ENCODE measurements at places on chromosomes 3 and 15.

- no peak for DNase-seq
Observed at GRCh38 chr3:122960652-122961051, 66.9 kb downstream of the SEMA5B start.

GRCh38 chr3:170614214-170614966 is 28.5 kb upstream of the SLC7A14 start:
- DNase-seq, result no peak

DNA sequence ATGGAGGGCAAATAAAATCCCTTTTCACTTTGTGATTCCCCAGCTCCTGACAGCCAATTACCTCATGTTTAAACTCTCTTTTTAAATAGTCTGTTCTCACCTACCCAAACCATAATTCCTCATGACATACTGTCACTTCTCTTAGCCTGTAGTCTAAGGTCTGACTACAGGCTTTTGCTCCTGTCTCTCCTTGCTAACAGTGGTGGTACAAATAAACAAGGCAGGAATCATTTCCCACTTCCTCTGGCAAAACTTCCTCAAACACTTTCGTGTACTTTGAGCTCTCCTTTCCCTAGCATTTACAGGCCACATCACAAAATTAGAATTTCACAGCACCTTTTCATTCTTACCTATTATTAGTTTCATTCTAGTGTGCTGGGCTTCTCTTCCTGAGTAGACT is 51.8 kb downstream of the ATP8B4 start:
- DNase-seq, result no peak

GRCh38 chr15:67150023-67150860 is 84.8 kb downstream of the SMAD3 start:
- DNase-seq, result no peak

DNA sequence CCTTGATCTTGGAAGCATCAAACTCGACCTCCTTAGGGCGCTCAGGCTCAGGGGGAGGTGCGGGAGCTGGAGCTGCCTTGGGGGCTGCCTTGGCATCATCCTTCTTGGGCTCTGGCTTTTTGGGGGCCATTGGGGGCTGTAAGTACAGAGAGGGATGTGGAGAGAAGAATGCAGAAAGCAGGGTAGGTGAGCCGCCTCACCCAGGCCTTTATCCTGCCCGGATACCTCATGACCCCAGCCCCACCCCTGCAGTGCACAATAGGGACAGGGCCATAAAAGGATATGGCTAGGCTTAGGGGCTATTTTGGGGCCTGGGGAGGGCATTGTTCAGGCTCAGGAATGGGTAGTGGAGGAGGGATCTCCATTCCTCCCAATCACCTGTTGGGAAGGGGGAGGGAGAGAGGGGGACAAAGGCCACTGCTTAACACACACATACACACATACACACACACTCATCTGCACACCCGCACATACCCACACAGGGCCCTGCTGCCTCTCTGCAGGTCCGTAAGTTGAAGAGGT is at the start of gene MYL3:
Gene MYL3 (minus strand): TSS at position 184 of the 522 bp plus-strand sequence. CDS start 54 bp downstream, at position 130.
- no peak for DNase-seq

GRCh38 chr3:135159681-135160247 is 364.7 kb downstream of the EPHB1 start:
- DNase-seq, result no peak

GRCh38 chr3:136708333-136708985 is 43.7 kb downstream of the STAG1 start:
- no peak for DNase-seq

GRCh38 chr3:172586436-172586835 is 63.2 kb upstream of the TNFSF10 start:
- no peak for DNase-seq

- DNase-seq, result no peak
Observed at GRCh38 chr15:45776772-45777171, 141.9 kb downstream of the SQOR start.

- DNase-seq, result no peak
Observed at GRCh38 chr15:45572617-45573016, 14.6 kb upstream of the BLOC1S6 start.

DNA sequence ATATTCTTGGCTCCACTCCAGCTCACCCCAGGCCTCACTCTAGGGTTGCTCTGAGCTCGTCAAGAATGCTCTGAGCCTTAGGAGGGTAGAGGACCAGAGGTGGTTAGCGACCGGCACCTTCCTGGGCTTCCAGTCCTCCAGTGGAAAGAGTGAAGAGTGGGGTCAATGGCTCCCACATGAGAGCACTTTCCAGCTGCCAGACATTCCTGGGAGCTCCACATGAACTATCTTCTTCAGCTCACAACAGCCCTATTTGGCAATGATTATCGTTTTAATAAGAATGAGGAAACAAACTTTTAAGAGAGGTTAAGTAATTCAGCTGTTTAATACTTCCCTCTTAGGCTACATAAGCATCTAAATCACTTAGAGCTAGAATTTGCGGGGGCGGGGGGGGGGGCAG is 139.3 kb downstream of the STT3B start:
- no peak for DNase-seq

DNA sequence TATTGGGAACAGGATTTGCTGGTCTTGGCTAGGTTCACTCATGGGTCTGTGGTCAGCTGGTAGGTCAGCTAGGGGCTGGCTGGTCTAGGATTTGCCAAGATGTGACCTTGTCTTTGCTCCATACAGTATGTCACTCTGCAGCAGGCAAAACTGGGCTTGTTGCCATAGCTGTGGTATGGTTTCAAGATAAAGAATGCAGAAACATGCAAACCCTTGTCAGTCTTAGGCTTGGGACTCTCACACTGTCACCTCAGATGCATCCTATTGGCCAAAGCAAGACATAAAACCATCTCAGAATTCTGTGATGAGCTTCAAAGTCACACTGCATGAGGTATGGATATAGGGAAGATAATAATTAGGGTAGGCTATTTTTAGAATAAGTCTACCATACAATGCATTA is 66.6 kb upstream of the TBC1D5 start:
- no peak for DNase-seq

GRCh38 chr3:5731100-5731499 is 543.6 kb downstream of the EDEM1 start:
- DNase-seq, result no peak

DNA sequence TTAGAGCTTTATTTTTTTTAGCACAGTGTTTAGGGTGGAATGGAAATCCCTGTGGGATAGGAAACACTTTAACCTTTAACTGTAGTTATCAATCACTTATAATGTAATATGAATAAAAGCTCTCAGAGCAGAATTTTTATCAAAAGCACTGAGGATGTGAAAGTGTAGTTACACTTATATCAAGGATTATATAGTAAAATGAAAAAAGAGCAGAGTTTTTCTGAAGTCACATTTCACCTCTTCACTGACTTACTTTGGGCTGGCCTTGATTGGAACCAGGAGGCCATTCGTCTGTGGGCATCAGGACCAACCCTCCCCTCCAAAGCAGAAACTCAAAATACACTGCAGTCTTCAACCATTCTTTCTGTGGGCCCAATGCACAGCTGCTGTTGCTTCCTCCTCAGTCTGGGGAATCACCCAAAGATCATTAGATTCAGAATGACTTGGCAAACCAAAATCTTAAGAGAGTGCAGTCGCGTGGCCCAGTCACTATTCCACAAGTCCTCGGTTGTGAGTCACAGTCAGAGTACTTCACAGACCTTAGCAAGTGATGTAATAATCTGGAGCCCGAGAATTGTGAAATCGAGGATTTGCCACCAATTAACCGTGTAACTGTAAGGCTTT is 132.6 kb upstream of the COL8A1 start:
- no peak for DNase-seq

DNA sequence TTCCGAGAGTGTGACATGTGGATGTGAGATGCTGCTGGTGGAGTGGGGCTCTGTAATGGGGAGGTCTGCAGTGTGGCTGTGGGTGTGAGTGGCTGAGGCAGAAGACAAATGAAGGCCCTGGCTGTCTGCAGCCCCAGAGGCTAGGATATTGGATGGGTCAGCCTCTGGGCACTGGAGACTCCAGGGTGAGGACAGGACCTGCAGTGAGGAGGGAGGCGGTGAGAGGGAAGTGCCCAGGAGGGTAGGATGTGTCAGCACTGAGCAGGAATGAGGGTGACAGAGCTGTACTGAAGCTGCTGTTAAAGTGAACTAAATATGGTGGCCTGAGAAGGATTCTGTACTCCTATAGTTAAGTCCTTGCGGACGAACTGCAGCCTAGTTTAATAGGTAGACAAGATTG is 27.3 kb upstream of the PXYLP1 start:
- no peak for DNase-seq

DNA sequence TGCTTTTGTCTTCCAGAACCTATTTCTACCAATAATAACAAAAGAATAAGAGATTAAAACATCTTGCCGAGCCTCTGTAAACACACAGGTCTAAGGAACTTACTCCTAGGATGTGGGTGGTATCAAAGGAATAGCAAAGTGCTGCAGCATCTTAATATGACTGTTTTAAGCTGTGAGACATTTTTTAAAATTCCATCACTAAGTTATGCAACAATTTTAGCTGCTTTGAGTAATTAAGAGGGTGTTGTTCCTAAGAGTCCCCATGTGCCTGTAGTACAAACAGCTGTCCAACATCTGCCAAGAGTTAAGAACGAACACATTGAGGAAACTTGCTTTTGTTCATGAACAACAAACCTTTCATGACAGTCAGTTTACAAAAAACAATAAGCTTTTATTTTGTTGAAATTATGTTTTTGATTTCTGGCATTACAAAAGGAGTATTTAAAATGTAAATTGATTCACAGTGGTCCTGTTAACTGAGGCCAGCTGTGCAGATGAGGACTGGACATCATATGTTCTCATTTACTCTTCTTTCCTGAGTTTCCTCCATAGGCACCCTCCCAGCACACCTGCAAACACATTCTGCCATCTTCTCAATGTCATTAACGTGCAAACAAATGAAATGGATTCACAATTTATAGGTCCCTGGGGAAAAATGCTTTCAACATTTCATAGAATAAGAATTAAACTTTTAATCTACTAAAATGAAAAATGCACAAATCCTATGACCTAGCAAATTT is 337.3 kb upstream of the ARHGEF26 start:
- no peak for DNase-seq

DNA sequence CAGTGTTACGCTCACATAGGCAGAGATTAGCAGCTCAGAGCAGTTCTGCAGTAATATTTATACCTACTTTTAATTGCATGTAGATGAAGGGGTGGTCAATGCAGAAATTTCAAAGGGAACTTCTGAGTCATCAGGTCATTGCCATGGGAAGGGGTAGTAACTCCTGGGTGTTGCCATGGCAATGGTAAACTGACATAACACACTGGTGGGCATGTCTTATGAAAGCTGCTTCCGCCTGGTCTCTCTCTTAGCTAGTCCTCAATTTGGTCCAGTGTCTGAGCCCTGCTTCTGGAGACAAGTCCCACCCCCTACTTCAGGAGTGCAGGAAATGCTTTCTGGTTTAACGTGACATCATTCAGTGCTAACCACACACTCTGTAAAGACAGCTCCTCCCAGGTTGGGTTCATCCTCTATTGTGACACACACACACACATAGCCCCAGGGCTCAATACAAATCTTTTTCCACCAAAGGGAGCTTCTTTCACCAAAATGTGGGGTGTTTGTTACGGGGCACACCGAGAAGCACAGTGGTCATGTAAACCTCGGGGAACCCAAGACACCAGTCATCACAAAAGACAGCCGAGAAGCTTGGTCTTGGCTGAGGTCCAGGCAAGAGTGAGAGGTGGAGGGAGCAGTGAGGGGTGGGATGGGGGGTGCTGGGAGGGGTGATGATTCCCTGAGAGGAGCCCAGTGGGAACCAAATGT is 74.5 kb downstream of the TLE3 start:
- no peak for DNase-seq

DNA sequence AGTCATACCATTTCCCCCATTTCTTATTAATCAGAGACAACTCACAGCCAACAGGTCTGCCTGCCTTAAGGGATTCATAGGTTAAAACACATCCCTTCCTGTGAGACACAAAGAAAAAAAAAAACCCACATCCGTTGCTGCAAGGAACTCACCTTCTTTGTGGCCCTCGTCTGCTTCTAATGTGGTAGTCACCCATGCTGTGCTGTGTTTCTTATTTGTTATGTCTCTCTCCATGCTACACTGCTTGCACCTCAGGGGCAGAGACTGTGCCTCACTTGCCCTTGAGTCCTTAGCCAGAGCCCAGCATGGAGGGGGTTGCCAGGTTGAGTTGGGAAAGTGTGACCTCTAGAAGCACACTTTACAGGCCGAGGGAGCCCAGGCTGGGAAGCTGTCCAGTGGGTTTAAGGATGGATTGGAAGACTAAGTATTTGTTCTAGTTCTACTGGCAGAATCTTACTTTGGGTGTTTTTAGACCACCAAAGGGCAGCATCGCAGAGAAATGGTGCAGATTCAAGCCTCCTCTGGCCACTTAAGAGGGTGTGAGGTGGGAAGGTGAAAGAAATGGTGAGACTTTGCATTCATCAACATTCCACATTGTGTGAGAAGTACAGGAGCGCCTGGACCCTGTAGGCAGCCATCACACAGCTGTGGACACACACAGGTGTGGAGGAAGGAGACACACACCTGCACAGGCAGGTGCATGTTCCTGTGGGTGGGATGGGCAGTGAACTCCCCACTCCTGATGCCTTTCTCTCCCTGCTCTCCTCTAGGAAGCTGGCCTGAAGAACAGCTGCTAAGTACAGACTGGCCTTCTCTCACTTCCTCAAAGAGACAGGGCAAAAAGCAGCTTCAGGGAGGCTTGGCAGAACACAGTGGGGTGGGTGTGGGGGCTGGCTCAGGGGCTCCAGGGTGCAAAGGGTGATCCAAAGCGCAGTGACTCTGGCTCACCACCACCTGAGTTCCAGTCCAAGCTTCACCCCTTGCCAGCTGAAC is 48.8 kb downstream of the GLB1 start:
- DNase-seq, result no peak

DNA sequence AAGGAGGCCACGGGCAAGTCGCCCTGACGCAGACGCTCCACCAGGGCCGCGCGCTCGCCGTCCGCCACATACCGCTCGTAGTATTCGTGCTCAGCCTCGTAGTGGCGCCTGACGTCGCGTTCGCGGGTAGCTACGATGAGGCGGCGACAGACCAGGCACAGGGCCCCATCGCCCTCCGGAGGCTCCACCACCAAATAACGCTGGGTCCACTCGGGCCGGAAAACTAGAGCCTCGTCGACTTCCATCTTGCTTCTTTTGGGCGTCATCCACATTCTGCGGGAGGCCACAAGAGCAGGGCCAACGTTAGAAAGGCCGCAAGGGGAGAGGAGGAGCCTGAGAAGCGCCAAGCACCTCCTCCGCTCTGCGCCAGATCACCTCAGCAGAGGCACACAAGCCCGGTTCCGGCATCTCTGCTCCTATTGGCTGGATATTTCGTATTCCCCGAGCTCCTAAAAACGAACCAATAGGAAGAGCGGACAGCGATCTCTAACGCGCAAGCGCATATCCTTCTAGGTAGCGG is at the start of gene EPM2AIP1:
Gene EPM2AIP1 (minus strand): TSS at position 326 of the 520 bp plus-strand sequence. CDS start 54 bp downstream, at position 272.
- no peak for DNase-seq
